ENCODE measurements at places on chromosomes 4 and X.

- DNase-seq = no peak
Measured at GRCh38 chr4:125992891-125993290, 678.1 kb downstream of the FAT4 start.

DNA sequence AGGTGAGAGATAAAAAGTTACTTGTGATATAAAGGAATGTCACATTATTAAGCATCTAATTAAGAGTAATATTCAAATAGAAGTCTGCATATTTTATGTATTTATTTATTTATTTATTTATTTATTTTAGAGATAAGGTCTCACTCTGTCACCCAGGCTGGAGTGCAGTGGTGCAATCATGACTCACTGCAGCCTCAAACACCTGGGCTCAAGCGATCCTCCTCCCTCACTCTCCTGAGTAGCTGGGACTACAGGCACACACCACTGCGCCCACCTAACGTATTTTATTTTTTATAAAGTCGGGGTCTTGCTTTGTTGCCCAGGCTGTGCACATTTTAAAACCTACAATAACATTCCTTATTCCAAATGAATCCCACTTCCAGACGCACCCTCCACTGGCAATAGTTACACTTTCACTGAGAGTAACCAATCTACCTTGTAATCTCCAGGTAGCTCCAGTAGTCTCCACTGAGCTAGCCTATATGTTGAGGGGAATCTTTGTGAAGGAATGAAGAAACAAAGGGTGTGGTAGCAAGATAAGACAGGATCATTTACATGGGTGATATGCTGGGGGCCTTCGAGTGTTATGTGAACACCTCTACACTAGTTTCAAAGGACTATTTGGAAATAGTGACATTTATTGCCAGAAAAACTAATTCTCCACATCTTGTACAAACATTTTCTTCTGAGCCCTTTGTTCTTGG, 11.9 kb downstream of the SH3D19 start:
- DNase-seq = no peak

- DNase-seq = no peak
Measured at GRCh38 chr4:185082561-185082960, 60.5 kb upstream of the SLC25A4 start.

GRCh38 chrX:13101441-13102139, 57.2 kb upstream of the FAM9C start:
- peak; percentile 89 for DNase-seq

- DNase-seq = no peak
Measured at GRCh38 chr4:48271626-48272025, 2.0 kb upstream of the TEC start.

- no peak for DNase-seq
Measured at GRCh38 chr4:146975036-146975435, 29.4 kb upstream of the TTC29 start.

GRCh38 chr4:31190671-31191070, 470.5 kb downstream of the PCDH7 start:
- no peak for DNase-seq

- DNase-seq = no peak
Measured at GRCh38 chr4:36310793-36311192, 29.4 kb downstream of the DTHD1 start.

DNA sequence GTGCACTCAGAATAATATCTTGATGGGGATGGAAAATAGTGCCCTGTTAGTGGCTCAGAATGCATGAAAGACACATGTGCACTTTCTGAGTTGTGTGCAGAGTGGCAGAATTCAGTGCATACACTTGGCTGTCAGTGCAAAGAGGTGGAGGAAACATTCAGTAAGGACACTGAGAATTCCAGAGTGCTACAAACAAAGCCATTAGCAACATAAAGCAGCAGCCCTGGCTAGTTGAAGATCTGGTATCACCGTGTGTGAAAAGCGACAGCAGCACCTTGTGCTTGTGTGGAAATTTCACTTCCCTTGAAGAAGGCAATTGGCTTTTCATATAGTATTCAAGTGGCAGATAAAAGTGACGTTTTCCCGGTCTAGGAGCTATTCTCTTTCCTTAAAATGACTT, 810.4 kb downstream of the TRIML1 start:
- no peak for DNase-seq

DNA sequence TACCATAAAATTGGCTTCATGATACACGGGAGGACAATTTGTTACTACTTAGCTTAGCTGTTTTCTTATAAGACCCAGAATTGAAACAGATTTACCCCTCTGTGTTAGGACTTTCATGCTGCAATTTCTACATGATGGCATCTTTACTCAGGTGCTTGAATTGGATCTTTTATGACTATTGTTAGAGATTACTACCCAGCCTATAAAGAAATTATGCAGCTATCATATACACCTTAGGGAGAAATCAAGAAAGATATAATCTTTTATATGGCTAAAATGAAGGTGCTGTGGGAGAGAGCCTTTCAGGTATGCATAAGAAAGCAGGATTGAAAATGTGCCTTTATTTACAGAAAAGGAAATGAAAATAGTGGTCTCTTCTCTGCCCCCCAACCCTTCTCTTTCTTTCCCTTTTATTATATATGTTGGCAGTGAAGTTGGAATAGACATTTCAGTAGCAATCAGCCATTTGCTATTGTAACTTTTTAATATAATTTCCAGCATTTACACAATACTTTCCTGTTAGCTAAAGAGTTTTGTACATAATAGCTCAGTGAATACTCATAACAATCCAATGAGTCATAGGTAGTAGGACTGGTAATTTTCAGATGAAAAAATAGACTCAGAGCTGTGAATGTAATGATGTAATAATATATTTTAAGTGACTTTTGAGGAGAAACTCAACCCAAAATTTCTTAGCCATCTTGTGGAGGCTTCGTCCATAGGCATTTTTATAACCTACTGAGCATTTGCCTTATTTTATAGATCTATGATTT, 311.8 kb downstream of the ADGRL3 start:
- DNase-seq = peak; percentile 65

- DNase-seq = peak; percentile 46
Measured at GRCh38 chr4:138259824-138260223, 17.7 kb upstream of the SLC7A11 start.

Measured in mesenchymal stem cell (in vitro differentiated cells and primary cell).